ENCODE measurements at places on chromosomes 5 and 9.
A peak's percentile ranks its signal among the peaks of the same experiment; 100 is the strongest.

- DNase-seq: no peak
These were observed 61.3 kb upstream of the PIK3R1 start for GRCh38 chr5:68154119-68154857.

- DNase-seq: no peak
These were observed 6.0 kb downstream of the CFAP90 start for GRCh38 chr5:7844901-7845300.

DNA sequence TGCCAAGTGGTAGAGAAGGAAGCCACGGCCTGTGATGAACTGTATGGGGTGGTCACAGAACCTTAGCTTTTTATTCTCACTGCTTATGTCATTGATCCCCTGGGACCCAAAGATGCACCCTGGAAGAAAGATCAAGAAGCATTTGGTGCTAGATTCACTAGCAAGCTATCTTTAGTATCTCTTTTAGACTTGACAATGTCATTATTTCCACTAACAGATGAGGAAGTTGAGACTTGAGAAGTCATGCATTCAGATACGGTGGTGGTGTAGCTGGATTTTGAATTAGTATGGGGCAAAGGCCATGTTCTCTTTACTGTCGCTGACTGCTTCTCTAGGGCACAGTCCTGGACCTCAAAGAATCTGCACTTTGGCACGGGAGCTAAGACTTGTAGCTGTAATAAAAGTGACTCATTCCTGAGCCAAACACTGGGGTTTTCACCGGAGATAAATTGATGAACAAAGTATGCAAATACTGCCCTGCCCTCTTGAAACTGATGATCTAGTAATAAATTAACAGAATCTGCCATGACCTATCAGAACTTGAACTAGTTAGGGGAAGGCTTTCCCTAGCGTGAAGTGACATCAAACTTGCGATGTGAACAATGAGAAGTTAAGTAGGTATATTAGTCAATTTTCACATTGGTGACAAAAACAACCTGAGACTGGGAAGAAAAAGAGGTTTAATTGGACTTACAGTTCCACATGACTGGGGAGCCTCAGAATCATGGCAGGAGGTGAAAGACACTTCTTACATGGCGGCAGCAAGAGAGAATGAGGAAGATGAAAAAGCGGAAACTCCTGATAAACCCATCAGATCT is 5.4 kb downstream of the GDA start:
- DNase-seq: no peak

DNA sequence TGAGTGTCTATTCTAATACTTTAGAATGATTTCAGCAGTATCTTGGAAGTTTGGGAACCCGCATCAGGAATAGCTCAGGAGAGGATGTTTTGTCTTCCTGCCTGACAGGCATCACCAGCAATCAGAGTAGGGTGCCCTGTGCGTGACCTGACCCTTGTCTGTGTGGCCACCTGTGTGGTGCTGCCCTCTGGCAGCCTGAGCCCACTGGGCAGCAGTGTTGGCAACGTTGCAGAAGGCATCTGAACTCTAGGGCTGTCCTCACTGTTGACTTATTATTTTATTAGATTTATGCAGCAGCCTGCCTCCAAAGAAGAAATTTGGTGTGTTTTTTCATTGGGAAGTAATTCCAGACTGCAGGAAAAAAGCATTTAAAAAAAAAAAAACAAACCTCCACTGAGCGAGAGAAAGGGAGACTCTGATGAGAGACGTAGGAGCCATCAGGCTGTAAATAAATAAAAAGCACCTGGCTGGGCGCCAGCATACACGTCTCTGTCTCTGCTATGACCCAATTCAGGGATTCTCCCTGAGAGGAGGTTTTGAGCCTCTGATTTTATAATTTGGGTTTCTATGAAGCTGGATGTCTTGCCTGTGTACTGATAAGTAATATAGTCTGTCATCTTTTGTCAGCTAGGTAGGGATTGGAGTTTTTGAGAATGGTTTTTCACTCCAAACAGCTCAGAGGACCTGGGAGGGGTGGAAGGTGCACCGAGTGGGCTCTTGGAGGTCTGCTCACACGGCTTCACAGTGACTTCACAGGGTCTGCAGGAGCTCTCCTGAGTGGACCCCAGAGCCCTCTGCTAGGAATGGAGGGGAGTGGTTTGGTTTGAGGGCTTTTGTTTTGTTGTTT is 49.0 kb downstream of the FAM78A start:
- DNase-seq: no peak

DNA sequence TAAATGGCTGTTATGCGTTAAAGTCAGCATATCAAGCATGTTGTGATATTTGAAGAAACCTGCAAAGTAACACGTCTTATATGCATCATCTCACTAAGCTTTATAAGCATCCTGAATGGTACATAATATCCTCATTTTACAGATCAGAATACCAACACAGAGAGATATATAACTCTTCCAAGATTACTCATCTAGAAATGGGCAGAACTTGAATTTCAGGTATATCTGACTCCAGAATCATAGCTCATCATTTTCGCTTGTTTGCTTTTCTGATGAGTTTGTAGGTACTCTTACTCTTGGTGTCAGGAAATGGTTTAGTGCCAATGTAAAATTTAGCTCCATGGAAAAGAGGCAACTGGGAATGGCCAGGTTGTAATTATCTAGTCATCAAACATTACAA is 232.3 kb upstream of the ANKH start:
- DNase-seq: no peak

GRCh38 chr5:138910546-138911185 is 35.5 kb upstream of the LRRTM2 start:
- peak; percentile 26 for DNase-seq

- DNase-seq: peak; percentile 45
These were observed 86.9 kb downstream of the NUDT12 start for GRCh38 chr5:103475629-103476240.
